ENCODE measurements at places on chromosomes 7 and 10. TPM values are rescaled to one million over a fixed set of nuclear protein-coding genes. Genes with fewer than 3 reads are reported as not detected.

Gene P4HA1
- 163 TPM for total RNA-seq

Gene EBLN1
- total RNA-seq: not detected

Gene SPDYE11
- not detected for total RNA-seq

Gene TRIM50
- not detected for total RNA-seq

Gene ACSL5
- total RNA-seq: 6.5 TPM

Gene NKX1-2
- not detected for total RNA-seq

Gene VWDE
- not detected for total RNA-seq

Gene ZMIZ1
- total RNA-seq: 26.2 TPM

Gene LRMDA
- total RNA-seq: 0.12 TPM

Gene AKR1C4
- not detected for total RNA-seq

Gene PDK4
- 11.6 TPM for total RNA-seq

Gene KIF5B
- 58.4 TPM for total RNA-seq

Gene SOSTDC1
- total RNA-seq: not detected

Gene LIPN
- not detected for total RNA-seq

Gene FLNC
- total RNA-seq: 168 TPM

Gene OR2A1
- total RNA-seq: not detected

Gene AOAH
- not detected for total RNA-seq

Gene CLEC5A
- not detected for total RNA-seq

Gene MMD2
- total RNA-seq: not detected

Gene ACSM6
- total RNA-seq: not detected
